GOT3 (cell line): ENCODE measurements at places on chromosomes 12 and 14.

DNA sequence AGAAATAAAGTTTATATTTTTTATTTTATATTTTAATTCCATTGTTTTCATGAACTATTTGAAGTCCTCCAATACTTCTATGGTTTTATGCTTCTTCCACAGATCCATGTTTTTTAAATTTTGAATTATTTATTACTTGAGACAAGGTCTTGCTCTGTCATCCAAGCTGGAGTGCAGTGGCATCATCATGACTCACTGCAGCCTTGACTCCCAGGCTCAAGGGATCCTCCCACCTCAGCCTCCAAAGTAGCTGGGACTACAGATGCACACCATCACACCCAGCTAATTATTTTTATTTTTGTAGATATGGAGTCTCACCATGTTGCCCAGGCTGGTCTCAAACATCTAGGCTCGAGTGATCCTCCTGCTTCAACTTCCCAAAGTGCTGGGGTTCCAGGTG, 28.8 kb upstream of the DLGAP5 start:
- no peak for DNase-seq

DNA sequence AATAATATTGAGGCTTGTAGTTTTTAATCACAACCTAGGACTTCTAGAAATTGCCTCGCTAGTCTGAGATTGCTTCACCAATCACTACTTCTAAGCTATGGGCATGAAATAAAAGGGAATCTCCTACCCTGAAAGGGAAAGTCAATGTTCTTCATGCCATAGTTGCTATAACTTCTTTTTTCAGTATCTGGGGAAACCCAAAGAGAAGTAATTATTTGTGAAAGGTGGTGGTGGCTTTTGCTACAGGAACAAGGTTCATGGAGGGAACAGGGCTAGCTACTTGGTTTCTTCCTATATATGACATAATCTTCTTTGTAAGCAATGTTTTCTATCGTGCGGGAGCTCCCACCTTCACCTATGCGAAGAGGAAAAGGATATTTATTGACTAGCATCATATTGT, 61.6 kb upstream of the DNM1L start:
- no peak for DNase-seq

GRCh38 chr14:104688505-104689108, 811 bp upstream of the INF2 start:
- DNase-seq = no peak

DNA sequence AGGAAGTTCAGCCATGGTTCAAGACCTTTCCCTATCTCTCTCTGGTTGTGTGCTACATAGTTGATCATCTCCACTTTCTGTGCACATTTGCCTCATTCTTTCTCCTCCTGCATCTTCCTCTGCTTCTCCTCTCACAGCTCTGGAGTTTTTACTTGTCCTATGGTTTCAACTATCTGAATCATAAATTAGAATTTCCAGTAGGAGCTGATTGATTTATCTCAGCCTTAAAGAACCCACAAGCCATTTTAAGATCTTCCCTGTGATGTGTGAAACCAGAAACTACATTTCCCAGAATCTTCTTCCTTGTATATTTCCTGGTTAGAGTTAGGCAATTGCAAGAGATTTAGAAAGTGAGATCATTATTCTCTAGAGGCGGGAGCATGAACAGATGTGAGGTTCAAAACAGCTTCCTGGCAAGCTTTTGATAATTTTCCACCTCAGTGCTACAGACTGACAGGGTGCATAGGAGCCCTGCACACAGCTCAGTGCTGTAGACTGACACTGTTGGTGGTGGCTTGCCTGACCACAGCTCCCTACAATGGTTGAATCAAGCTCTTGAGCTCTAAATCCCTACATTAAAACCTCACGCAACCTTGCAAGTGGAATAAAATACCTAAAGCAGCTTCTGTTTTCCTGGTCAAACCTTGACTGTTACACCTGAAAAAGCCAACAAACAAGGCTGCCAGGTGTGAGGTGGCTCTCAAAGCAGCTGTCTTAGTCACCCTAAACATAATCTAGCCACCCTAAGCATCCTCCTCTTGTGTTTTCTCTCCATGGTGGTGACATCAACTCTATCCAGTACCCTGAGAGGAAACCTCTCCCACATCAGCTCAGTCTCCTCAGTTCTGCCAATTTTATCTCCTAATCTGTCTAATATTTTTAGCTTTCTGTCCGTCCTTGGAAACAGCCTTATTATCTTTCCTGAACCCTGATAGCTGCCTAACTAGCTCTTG, 21.5 kb upstream of the IFNG start:
- DNase-seq = no peak

DNA sequence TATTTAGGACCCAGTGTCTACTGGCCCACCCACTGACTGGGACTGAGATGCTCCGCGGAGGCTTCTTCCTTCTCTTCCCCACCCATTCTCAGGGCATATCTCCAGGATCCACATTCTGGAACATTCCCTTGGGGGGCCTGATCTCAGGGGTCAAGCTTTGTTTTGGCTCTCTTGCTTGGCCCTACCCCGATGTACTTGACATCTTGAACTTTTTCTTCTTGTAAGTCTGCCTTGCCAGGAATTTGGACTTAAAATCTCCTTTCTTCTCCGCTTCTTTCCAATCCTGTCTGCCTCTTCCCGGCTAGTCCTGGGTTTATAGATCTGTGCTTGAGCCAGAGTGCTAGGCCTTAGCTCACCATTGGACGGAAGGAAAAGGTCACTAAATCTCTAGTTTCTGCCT, 22.1 kb downstream of the DACT1 start:
- DNase-seq = no peak

GRCh38 chr14:101774814-101775213, 13.3 kb downstream of the PPP2R5C start:
- no peak for DNase-seq

DNA sequence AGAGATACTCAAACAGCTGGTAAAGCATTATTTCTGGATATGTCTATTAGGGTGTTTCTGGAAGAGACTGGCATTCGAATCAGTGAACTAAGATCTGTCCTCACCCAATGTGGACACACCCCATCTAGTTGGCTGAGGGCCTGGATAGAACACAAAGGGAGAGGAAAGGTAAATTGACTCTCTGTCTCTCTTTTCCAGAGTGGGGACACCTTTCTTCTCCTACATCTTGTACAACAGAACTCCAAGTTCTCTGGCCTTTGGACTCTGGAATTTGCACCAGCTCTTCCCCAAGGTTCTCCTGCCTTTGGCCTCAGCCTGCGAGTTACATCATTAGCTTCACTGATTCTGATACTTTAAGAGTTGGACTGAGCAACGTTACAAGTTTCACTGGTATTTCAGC, 1253.9 kb downstream of the SLC16A7 start:
- no peak for DNase-seq

- DNase-seq = no peak
Observed at GRCh38 chr14:49586673-49587460, 687 bp upstream of the RPS29 start.

- no peak for DNase-seq
Observed at GRCh38 chr14:102969060-102969791, 46.8 kb downstream of the AMN start.

GRCh38 chr14:95294834-95295599, 24.7 kb downstream of the CLMN start:
- DNase-seq = no peak

DNA sequence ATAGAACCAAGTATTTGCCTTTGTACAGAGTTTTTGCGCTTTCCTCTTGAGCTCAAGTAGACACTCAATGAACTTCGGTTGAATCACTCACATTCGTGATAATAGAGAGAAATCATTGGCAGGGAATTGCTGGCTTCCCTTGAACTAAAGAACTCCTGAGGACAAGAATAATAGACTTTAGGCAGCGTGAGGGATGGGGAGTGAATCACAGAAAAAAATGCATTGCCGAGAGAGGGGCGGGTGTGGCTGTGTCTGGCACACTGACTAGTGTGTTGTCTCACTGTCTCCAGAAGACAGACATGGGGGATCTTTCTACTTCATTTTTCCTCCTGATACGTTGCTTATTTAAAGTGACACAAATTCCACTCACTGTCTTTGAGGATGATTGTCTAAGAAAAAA, 805.2 kb downstream of the BCL11B start:
- no peak for DNase-seq

- no peak for DNase-seq
Observed at GRCh38 chr14:29558516-29558915, 369.1 kb downstream of the PRKD1 start.

DNA sequence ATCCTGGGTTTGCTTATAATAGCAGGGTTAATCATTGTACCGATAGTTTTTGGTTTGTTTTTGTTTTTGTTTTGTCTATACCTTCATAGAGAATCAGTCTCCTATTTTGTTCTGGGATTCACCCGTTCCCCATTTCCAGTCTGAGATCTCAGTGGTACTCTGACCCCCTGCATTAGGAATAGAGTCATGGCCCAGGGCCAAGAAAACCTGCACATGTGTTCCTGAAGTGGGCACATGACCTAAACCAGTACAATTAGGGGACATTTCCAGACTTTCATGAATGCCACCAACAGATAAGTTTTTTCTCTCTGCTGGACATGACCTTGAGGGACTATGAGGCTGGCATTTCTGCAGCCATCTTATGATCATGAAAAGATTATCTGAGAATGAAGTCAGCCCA, 52.5 kb downstream of the MRPL42 start:
- DNase-seq = no peak

GRCh38 chr12:75337905-75338304, 3.4 kb downstream of the GLIPR1L1 start:
- DNase-seq = no peak

- no peak for DNase-seq
Observed at GRCh38 chr14:103343905-103344797, 10.1 kb downstream of the EIF5 start.

DNA sequence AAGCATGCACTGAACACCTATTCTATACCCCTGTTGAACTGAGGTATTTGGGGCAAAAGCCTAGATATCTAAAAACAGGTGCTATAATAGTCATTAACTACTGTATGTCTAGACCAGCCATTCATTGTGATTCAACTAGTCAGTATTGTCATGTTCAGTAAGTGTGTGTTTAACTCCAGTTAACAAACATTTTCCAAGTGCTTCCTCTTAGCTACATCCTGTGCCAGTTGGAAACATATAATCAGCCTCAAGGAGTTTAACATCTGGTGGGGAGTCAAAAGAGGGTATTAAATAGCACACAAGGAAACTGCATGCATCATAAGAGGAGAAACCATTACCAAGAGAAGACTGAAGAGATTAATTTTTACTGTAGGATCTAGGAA, 20.4 kb downstream of the TMTC1 start:
- no peak for DNase-seq

GRCh38 chr12:20272161-20272560, 96.2 kb upstream of the PDE3A start:
- DNase-seq = no peak

GRCh38 chr14:58824796-58825195, 187.0 kb downstream of the DACT1 start:
- DNase-seq = no peak

- DNase-seq = no peak
Observed at GRCh38 chr12:13976028-13976584, 5.3 kb downstream of the GRIN2B start.

GRCh38 chr14:92994131-92994676, 71.3 kb downstream of the CHGA start:
- no peak for DNase-seq

DNA sequence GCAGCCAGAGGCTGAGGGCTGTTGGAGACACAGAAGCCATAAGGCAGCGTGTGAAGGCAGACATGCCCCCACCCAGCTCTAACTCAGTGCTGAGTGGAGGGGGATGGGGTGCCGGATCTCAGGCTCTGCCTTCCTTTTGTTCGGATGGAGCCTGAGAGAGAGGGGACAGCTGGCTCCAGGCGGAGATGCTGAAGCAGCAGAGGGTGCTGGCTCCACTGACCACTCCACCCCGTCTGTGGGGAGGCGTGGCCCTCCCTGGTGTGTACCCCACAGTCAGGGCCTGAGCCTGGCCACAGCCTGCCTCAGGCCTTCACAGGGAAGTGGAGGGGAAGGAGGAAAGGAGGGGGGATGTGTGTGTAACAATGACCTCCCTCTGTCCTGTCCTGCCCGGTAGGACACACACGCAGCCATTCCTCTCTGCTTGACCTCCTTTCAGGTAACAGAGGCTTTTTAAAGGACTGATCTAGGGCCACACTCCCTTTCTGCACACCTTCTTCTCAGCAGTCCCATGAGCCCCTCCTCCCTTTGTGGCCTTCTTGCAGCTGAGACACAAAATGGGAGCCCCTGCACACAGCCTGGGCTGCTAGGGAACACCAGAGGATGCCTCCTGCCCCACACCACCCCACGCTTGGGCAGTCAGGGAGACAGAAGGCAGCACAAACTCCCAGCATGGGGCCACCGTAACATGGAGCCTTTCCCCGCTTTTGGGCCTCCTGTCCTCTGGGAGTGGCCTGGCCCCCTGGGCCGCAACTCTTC, 9.6 kb upstream of the ENDOU start:
- no peak for DNase-seq

- DNase-seq = peak; percentile 12
Observed at GRCh38 chr14:51873221-51873893, 12.9 kb downstream of the GNG2 start.

GRCh38 chr14:30193845-30194501, 266.3 kb upstream of the PRKD1 start:
- no peak for DNase-seq

- no peak for DNase-seq
Observed at GRCh38 chr12:89732522-89732921, 23.9 kb upstream of the ATP2B1 start.

DNA sequence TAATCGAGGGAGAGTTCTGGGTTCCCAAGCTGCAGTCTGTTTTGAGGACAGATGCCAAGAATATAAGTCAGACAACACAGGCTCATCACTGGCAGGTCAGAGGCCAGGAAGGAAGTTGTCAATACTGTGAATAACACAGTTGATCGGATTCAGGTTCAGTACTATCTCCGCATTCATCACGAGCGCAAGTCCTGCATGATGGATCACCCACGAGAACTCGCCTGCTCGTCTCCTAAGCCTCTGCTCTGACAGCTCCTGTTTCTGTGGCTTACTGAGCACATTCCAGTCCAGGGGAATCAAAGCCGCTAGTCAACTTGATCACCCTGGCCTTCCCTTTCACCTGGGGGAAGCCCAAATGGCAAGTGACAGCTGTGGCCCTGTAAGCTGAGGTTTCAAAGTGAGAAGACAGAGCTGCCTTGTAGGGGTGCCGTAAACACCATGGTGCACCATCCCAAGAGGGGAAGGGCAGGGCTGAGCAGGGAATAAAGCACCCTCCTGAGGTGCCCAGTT, 60.1 kb upstream of the DICER1 start:
- DNase-seq = no peak

GRCh38 chr12:11901701-11902524, 168.8 kb upstream of the BCL2L14 start:
- no peak for DNase-seq

- DNase-seq = no peak
Observed at GRCh38 chr12:121060149-121061001, 21.3 kb upstream of the OASL start.

GRCh38 chr14:97387252-97387874, 590.2 kb downstream of the VRK1 start:
- no peak for DNase-seq

DNA sequence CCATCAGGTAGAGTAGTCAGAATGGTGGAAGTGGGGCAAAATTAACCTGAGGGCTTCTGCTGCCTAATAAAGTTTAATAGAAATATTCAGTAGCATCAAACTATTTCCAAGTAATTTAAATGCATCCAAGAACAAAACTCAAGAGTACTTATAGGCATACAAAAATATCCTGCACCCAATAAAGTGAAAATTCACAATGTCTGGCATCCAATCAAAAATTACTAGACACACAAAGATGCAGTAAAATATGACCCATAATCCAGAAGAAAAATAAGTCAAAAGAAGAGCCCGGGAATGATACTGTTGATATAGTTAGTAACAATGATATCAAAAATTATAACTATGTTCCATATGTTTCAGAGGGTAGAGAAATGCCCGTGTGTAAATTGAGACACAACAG, 95.3 kb downstream of the TMEM117 start:
- DNase-seq = no peak
